Mucosa of descending colon (tissue), 3 donors: ENCODE measurements at places on chromosomes 1 and 21.

DNA sequence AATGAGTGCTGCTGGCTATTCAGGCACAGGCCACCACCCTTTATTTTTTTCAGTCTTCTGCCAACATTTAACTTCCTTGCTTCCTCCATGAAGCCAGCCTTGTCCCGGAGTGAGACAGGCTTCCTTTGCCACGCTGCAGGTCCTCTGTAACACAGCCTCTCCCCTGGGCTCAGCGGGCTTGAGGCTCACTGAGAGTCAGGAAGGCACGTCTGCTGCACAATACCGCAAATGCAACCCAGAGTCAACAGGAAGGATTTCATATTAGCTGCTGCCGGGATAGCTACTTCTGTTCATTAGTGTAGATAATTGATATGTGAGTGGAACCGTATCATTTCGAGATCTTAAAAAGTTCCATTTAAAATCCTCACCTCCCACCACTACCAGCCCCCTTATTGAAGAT lies 22.5 kb downstream of the MYOG start:
- no peak for DNase-seq

- no peak for DNase-seq
Observed at GRCh38 chr1:185155600-185156287, 1.0 kb downstream of the TRMT1L start.

DNA sequence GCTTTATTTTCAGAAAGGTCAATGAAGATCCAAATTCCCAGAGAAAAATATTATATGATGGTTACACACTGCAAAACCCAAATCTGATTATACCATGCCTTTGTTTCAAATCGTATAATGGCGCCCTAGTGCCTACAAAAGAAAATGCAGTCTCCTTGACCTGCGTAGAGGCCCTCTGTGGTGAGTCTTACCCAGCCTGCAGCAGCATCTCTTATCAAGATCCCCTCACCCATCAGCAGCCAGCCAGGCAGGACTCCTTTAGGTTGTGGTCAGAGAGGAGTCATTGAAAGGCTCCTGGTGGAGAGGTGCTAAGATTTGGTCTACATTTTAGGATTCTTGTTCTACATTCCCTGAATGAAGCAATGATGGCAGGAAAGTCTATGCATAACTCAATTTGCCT lies 23.7 kb upstream of the DAB1 start:
- no peak for DNase-seq

DNA sequence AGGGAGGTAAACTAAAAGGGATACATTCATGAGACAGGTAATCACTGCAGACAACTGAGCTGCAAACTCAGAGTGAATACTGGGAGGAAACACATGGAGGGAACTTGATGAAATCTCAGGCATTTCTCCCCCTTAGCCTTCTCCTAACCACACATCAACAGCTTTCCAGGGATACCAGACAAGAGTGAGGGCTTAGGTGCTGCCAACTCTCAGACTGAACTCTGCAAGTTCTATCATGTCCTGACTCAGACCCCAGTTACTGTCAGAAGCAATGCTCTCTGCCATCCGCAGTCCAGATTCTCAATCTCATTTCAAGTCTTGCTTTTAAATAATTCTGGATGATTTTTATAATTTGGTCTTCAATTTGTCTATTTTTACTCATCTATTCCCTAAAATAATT lies 267.3 kb downstream of the LTN1 start:
- DNase-seq: no peak

DNA sequence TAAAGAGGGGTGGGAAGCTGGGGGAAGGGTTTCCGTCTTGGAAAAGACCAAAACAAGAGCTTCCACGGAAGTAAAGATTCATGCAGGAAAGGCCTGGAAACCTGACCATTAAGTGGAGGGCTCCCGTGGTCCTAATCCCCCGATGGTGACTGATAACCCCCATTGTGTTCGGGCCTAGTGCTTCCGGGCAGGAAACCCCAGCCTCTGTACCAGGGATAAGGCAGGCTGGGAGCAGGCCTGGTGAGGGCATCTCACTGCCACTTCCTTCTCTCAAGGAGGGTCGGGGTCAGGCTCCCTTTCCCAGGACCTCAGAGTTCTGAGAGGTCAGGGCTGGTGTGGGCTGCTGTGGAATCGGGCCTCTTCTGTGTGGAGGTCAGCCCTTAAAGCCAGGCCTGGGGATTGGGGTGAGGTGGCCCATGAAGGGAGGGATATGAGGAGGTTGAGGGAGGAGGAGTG lies 136.9 kb downstream of the CDC7 start:
- no peak for DNase-seq

DNA sequence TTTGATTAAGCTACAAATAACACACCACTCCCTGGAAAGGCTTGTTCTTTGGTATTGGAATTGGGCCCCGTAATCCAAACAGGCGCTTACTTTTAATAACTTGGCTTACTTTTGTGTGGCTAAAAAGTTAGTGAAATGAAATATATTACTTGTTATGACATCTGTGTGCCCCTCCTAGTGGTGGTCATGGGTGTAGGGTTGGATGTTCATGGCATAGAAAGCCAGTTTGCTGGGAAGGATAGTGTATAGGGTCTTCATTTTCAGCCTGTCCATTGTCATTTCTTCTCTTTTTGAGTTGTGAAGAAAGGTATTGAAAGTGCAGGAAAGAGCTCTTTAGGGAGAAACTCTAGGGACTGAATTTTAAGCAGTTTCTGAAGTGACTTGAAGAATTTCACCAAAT lies 5.9 kb downstream of the CDC14A start:
- no peak for DNase-seq

GRCh38 chr1:85584923-85585322 lies 4.4 kb downstream of the CCN1 start:
- DNase-seq: no peak

DNA sequence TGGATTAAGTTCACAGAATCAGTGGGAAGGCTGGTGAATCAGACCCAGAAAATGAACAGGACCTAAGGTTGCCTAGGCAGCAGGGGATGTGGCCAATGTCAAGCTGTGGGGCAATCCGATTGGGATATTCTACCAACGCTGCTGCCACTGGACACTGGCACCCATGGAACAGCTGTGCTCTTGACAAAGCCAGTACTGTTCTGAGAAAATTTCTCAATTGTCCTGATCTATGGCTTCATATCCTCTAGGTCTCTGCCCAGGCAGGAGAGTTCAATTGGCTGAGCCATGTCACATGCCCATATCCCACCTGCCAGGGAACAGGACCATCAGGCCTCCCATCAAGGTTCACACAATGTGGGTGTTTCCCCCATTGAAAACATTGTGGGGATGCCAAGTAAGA lies 6.2 kb downstream of the TACSTD2 start:
- DNase-seq: no peak

DNA sequence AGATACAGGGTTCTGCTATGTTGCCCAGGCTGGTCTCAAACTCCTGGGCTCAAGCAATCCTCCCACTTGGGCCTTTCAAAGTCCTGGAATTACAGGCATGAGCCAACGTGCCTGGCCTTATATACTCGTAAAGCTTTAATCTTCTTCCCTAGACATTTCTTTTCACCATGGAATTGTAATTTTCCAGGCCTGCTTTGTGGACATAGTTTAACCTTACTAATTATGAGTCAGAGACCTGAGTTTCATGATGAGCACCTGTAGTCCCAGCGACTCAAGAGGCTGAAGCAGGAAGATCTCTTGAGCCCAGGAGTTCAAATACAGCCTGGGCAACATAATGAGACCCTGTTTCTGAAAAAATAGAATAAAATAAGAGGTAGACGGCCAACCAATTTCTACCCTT lies 12.3 kb downstream of the PATJ start:
- DNase-seq: no peak

- DNase-seq: no peak
Observed at GRCh38 chr1:58699011-58699762, 675 bp downstream of the MYSM1 start.

DNA sequence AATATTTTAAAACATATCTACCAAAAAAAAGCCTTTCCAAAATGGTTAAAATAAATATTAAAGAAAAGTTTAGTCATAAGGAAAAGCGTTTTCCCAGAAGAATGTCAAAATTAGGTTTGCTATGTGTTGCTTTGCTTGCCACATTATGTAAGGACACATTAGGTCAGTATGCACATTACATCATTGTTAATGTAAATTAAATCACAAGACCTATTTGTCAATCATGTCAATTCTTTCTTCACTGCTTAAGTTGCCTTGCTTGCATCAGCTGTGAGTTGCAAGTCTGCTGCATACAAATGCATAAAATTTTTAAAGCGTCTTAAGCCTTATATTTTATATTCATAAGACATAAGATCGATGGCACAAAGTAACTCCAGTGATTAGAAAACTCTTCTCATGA lies 448.9 kb downstream of the PCP4 start:
- DNase-seq: no peak

DNA sequence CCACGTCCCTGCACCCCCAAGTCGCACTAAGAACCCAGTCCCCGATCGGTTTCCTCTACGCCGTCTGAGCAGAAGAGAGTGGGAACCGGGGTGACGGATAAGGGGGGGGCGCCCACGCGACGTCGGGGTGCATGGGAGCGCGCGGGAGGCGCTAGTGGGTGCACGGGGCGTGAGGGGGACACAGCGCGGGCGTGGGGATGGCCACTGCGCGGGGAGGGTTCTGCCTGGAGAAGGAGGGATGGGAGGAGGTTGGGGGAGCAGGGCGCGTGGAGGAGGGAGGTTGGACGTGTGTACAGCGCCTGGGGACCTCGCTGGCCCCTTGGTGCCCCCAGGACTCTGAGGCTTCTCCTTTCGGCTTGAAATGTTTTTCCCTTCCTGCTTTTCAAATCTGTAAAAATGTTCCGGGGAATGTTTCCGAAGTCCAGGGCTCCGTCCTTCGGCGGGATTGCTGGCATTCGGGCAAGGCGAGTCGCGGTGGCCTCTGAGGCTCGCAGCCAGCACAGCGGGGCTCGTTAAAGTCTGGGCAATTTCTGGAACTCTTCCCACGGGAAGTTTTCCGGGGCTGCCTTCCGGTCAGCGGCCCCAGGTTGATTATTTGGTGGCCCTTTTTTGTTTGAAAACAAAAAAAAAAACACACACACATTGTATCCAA lies 13.1 kb downstream of the RNF220 start:
- no peak for DNase-seq

- DNase-seq: no peak
Observed at GRCh38 chr1:67683766-67684525, 1.1 kb upstream of the GADD45A start.

DNA sequence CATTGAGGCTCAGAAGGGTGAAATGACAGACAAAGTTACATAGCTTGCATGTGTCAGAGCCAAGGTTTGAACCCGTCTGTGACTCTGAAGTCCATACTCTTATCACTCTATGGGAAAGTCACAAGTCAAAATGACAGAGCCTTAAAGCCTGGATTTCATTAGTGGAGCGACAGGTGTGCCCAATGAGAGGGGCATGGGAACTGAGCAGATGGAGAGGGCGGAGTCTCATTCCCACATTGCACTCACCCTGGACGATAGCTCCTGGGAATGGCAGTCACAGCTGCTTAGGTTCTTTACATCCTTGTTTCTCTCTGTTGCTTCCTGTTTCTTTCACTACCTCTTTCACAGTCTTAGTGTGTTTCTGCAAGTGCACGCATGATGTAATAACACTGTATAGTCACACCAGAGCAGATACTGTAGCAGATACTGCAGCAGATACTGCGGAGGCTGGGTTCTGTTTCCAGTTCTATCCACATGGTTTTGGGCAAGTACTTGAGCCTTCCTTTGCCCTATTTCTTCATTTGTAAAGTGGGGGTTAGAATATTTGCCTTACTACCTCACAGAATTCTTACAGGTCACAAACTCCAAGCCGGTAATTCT lies 127.2 kb downstream of the ZSCAN20 start:
- DNase-seq: no peak

DNA sequence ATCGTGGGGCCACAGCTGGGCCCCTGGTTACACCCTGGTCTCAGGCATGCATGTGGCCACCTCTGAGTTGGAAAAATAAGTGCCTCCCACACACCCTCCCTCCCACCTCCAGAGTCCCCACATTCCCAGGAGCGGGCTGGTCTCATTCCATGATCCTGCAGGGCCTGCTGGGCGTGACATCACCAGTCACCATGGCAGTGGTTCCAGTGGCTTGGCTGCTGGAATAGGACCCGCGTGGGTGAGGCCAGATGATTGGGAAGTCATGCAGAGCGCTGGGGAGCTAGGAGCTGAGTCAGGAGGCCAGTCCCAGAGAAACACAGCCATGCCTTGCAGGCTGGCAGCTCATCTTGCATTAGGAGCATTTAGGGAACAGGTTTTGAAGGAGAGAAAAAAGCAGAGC lies 125.4 kb upstream of the TMEM51 start:
- DNase-seq: no peak

- no peak for DNase-seq
Observed at GRCh38 chr21:17389311-17389710, 123.5 kb upstream of the CXADR start.

- DNase-seq: no peak
Observed at GRCh38 chr21:20645344-20645743, 352.9 kb upstream of the NCAM2 start.

DNA sequence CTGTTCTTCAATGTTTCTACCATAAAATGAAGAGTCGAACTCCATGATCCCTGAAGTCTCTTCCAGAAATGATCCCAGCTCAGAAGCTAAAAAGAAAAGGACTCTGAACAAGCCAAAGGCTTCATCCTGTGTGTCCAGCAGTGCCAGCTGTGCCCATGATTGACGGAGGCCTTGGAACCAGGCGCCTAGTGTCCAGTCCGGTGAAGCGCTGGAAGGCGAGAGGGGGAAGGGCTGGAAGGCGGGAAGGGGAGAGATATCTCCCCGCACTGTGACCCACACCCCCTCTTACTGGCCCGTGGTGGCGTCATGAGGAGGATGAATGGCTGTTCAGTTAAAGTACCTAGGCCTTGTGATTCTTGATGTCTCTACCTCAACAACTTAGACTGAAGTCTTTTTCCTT lies 10.4 kb upstream of the PLEKHA6 start:
- DNase-seq: no peak

DNA sequence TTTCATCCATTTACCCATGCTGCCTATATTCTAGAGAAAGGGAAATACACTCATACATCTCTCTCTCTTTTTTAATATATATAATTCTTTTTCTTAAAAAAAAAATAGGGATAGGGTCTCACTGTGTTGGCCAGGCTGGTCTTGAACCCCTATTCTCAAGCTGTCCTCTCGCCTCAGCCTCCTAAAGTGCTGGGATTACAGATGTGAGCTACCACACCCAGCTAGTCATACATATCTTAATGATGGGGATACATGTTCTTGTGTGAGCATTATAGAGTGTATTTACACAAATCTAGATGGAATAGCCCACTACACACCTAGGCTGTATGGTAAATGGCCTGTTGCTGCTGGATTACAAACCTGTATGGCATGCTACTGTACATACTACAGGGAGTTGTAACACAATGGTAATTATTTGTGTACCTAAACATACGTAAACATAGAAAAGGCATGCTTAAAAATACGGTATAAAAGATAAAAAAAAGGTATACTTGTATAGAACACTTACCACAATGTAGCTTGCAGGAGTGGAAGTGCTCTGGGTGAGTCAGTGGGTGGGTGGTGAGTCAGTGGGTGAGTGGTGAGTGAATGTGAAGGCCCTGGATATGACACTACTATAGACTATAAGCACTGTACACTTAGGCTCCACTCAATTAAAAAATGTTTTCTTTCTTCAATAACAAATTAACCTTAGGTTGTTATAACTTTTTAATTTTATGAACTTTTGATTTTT lies 72.9 kb downstream of the IVNS1ABP start:
- DNase-seq: no peak
